ENCODE measurements at places on chromosomes 2 and 18.

DNA sequence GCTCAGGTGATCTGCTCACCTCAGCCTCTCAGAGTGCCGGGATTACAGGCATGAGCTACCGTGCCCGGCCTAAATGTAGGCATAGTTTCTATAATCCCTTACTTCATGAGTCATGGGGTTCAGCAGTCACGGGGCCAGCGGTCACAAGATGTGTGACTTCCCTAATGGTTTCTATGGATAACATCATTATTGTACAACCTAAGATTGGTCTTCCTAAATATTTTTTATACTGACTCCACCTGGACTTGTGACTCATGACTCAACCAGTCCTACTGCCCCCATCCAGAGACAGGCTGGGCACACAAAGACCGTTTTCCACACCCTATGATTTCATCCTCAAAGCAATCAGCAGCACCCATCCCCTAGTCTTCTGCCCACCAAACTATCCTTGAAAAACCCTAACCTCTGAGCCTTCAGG is 15.9 kb downstream of the FAM210A start:
- DNase-seq = no peak

DNA sequence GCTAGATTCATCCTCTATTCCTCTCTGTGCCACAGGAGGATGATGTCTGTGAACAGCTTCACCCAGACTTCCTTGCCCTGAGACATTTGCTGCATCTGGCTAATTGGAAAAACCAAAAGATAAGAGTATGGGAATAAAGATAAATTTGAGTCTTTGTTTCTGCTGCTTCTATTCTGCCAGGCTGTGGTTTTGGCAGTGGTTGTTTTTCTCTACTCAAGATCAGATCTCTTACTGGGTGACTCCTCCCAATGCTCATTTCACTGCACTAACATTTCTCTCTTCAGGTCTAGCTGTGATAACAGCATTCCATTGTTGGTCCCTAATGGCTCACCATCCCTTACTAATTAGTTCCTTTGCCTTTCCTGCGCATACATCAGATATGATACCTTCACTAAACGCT is 89.5 kb downstream of the CALCRL start:
- no peak for DNase-seq

DNA sequence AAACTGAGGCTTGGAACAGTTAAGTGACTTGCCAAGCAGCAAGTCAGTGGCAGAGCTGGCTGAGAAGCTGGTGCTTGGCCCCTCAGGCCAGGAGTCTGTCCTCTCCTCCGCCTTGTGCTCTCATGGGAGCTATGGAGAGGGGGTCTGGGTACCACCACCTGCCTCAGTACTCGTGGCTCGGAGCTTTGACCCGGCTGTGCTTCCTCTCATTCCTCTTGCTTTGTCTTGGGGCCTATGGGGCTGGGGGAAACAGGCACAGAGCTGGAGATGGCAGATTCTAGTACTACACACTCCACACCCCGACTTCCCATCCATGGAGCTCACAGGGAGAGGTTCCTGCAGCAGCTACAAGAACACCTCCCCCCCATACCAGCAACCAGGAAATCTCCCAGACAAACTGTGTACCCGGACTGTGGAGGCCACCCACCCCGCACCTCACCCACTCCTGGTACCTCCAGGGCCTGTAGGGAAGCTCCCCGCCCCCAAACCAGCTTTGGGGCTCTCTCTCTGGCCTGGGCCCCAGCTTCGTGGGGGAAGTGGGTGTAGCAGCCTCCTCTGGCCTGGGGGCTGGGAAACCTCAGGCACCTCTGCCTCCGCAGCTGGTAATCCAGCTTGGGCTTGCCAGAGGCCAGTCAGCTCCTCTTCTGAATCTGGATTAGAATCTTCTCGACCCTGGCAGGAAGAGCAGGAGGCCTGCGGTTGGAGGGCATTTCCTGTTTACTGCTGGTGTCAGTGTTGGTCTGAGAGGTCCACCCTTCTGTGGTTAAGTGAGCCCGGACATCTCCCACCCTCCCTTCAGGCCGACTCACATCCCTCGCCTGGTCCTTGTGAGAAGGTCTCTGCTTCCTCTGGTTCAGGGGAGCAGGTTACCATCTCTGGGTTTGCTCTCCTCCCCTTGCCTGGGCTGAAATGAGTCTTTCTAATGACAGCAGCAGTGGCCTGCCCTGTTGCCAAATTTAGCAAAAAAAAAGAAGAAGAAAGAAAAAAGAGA is 22.3 kb upstream of the RHOB start:
- no peak for DNase-seq

DNA sequence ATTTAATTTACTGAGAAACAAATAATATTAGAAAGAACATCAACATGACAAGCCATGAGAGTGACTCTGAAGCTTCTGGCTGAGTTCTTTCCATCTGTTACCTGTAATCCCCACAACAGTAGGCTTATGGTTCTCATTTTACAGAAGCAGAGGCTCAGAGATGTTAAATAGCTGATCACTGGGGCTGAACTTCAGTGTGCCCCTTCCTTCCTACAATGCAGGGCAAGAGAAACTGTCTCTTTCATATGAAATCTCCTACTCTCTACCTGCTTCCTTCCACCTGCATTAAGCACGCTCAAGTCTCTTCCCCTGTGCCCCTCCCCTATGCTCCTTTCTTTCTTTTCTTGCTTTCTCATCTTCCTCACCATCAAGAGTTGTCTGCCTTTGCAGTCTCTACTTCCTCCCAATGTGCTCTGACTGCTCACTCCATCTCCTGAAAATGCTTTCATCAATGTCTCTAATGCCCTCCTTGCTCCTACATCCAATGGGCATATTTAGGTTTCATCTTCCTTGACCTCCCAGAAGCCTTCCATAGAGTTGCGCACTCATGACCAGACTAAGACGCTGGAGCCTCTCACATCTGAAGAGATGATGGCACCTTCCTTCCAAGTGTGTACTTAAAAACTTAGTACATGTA is 23.7 kb downstream of the APOB start:
- DNase-seq = no peak

- DNase-seq = no peak
These were observed 14.8 kb upstream of the CWC22 start for GRCh38 chr2:180021850-180022249.

- no peak for DNase-seq
These were observed 708.5 kb upstream of the SLC8A1 start for GRCh38 chr2:41160439-41160838.

GRCh38 chr2:101130081-101130480 is 21.1 kb downstream of the TBC1D8 start:
- DNase-seq = no peak

DNA sequence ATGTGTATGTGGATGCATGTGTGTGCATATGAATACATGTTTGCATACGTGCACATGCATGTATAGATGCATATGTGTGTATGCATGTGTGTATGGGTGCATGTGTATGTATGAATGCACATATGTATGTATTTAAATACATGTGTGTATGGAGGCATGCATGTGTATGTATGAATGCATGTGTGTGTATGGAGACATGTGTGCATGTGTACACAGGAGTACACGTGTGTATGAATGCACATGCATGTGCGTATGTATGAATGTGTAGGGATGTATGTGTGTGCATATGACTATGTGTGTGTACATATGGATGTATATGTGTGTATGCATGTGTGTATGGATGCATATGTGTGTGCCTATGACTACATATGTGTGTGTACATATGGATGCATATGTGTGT is 51.9 kb downstream of the DCDC2C start:
- no peak for DNase-seq

DNA sequence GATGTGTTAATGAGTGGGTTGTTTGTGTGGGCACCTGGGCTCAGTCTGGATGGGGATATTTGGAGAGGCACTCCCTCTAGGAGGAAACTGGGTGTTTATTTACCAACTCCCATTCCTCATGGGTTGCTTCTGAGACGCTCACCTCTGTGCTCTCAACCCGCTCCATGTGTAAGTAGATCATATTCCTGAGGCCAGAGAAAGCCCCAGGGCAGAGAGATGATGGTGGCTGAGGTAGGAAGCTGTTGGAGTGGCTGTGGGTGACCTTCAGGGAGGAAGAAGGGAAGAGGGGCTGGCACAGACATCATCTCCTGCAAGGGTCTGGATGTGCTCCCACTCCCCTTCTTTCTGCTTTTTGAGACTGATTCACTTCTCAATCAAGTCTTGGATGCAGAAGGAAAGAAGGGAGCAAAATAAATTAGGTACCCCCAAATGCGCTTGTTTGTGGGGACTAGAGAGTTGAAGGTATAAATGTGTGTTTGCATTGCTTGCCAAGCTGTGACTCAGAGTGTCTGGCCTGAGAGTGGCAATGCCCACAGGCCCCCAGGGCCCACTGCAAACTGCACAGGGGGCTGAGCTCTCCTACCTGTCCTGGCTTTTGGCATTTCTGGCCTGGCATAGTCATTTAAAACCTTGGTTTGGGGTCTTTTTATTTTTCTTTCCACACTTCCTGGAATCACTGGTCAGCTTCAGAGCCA is 57.2 kb upstream of the TNP1 start:
- DNase-seq = no peak

GRCh38 chr2:56473524-56473923 is 289.7 kb downstream of the CCDC85A start:
- DNase-seq = no peak

GRCh38 chr18:77254711-77255405 is 5.2 kb downstream of the GALR1 start:
- no peak for DNase-seq

DNA sequence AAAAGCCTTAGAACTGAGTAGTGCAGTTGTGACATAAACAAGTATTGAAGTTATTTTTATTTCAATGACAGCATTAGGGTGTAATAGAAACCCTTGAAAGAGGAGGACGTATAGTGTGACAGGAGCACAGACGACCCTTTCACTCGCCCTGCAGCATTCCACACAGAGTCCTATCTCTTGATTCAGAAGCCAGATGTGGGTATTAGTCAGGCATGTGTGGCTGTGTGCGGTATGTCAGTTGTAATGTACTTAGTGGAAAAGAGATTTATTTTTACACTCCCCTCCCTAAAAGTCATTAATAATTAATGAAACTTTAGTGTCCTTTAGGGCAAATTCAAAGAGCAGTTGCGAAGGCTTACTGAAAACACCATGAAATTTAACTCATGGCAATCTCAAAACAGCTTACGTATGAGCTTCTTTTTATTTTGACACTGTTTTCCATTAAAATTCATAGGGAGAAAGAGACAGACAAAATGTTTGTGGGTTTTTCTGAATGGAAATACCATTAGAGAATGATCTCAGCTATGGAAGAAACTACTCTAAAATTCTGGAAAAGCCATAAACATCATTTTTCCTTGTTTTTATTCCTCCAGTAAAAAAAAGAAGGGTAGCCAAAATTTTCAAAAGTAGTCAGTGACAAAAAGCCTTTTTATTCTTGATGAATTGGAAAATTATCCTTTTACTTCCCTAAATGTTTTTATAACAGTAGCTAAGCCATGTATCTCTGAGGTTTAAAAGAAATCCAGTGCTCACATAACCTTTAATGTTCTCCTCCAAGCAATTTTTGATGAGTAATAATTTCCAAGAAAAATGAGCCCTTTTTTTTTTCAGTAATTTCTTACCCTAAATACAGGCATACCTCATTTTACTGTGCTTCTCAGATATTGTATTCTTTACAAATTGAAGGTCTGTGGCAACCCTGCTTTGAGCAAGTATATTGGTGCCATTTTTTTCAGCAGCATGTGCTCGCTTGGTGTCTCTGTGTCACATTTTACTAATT is 84.0 kb upstream of the DSEL start:
- DNase-seq = no peak

GRCh38 chr18:61582202-61582710 is 249.0 kb downstream of the CDH20 start:
- DNase-seq = no peak

DNA sequence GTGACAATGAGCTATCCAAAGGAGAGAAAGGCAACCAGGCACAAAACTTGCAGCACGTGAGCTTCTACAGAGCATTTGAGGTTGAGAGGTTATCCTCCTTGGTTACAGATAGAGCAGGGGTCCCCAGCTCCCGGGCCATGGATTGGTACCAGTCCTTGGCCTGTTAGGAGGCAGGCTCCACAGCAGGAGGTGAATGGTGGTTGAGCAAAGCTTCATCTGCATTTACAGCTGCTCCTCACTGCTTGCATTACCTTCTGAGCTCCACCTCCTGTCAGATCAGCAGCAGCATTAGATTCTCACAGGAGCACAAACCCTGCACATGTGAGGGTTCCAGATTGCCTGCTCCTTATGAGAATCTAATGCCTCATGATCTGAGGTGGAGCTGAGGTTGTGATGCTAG is 57.8 kb upstream of the ST8SIA3 start:
- no peak for DNase-seq

- no peak for DNase-seq
These were observed 203.7 kb downstream of the HDAC4 start for GRCh38 chr2:239197146-239197545.

Data from cerebellar nuclear complex (tissue), 1 donor.